ENCODE measurements at places on chromosomes 11 and 22.

- DNase-seq: no peak
Measured at GRCh38 chr22:19543970-19544708, 19.9 kb upstream of the CLDN5 start.

GRCh38 chr11:124514131-124514530 is 29.3 kb downstream of the OR8B12 start:
- DNase-seq: no peak

GRCh38 chr11:117230286-117230961 is 1.4 kb downstream of the PCSK7 start:
- DNase-seq: no peak

DNA sequence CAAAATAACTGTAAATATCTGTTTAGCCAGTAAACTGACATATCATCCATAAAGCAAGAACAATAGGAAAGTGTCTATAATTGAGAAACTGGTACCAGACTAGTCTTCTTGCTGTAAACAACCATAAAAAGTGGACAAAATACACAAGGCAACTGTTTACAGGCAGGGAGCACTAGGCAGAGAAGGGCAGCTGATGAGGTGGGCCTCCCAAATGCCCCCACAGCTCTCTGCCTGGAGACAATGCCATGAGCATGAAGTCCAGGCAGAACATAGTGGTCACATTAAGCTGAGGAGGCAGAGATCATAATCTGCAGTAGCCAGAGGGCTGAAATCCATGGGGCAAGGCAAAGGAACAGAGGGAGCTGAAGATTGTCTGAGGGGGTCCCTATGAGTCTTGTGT is 30.7 kb downstream of the TBX1 start:
- no peak for DNase-seq

DNA sequence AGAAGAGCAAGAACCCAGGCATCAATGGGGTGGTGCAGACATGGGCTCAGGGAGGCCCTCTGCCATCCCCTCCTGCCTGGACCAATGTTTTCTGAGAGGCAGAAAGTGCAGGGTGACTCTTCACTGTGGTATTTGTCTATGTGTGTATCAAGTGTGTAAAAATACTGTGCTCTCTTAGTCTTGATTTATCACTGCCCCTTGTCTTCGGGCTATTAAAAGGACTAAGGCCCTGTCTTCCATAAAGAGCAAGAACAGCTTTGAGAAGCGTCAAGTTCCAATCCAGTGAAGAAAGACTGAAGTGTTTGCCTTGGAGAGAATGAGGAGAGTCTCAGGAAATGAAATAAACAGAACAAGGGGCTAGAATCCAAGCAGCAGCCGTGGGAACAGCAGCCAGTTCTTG is 14.4 kb downstream of the PRSS23 start:
- DNase-seq: peak; percentile 85

Data from EL (cell line).